ENCODE measurements at places on chromosomes 11 and 22.
A peak's percentile ranks its signal among the peaks of the same experiment; 100 is the strongest.

DNA sequence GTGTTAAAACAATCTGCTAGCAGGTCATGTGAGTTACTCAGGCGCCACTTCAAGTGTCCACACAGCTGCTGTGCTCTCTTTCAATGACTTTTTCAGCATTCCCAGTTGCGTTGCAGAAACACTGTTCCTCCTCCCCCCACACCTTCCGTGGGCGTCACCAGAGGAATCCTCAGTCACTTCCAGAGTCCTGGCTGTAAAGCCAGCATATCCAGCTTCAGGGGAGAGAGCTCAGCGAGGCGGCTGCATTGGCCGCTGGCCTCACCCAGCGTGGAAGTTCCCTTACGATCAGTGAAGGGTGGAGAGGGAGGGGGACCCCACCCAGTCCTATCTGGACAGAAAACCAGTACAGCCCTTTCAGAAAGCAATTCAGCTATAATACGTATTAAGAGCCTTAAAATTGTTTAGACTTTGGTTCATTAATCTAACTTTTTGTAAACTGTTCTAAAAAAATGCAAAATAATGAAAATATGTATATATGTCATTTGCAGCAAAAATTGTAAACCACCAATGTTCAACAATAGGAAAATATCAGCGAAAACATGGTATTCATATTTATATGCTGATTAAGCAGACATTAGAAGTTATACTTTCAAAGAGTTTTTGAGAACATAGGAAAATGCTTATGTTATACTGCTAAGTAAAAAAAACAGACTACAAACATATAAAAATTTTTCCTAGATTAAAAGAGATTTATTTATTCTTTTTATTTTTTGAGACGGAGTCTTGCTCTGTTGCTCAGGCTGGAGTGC lies 2.8 kb upstream of the ANO9 start:
- H3K36me3 ChIP-seq, result no peaks in the 10 kb centered on the region
- H3K27ac ChIP-seq, result no peak overlapping the region
- H3K4me3 ChIP-seq, result no peak overlapping the region
- peaks cover 19% of the 10 kb centered on the region for H3K4me1 ChIP-seq
- DNase-seq, result no peak

GRCh38 chr11:2701230-2701629 lies 1.4 kb upstream of the KCNQ1OT1 start:
- H3K4me3 ChIP-seq, result no peak overlapping the region
- no peaks in the 10 kb centered on the region for H3K36me3 ChIP-seq
- DNase-seq, result no peak
- no peaks in the 10 kb centered on the region for H3K4me1 ChIP-seq
- H3K27ac ChIP-seq, result no peak overlapping the region

- no peaks in the 10 kb centered on the region for H3K4me1 ChIP-seq
- no peaks in the 10 kb centered on the region for H3K36me3 ChIP-seq
- H3K27me3 ChIP-seq, result no peaks in the 10 kb centered on the region
These were observed 46.4 kb downstream of the RRP8 start for GRCh38 chr11:6557063-6557462.

GRCh38 chr11:122023614-122024250 lies 92.3 kb downstream of the BLID start:
- H3K27ac ChIP-seq, result no peak overlapping the region
- H3K27me3 ChIP-seq, result no peaks in the 10 kb centered on the region
- H3K4me1 ChIP-seq, result no peaks in the 10 kb centered on the region
- H3K4me3 ChIP-seq, result no peak overlapping the region
- DNase-seq, result no peak

DNA sequence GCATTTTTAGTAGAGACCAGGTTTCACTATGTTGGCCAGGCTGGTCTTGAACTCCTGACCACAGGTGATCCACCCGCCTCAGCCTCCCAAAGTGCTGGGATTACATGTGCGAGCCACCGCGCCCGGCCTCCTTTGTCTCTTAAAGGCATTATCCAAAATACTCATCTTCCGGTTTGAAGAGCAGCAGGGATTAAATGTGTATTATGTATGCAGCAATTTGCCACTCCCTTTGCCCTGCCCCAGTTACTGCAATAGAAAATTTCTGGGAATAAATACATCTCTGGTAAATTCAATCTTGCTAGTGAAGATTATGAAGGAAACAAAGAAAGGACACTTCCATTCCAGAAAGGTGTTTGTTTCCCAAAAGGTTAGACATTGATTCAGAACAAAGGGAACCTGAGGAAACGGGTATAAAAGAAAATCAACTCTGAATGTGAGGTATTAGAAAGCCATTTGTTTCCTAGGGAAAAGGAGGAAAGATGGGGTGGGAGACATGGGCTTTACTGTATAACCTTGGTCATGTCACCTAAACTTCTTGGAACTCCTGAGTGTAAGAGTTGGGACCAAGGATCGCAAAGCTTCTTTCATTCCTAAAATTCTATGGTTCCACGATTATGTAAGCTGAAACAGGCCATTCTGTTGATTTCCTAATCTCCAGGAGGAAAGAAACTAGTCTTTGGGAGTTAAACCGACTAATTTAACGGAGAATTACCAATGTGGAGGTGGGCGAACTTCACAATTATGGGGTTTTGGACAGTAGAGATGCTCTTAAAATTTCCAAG lies 959 bp upstream of the HIPK3 start:
- peak overlapping the region; percentile 98 for H3K27ac ChIP-seq
- no peak for DNase-seq
- H3K36me3 ChIP-seq, result no peaks in the 10 kb centered on the region
- H3K4me1 ChIP-seq, result no peaks in the 10 kb centered on the region
- peak overlapping the region; percentile 79 for H3K4me3 ChIP-seq
- H3K27me3 ChIP-seq, result no peaks in the 10 kb centered on the region

DNA sequence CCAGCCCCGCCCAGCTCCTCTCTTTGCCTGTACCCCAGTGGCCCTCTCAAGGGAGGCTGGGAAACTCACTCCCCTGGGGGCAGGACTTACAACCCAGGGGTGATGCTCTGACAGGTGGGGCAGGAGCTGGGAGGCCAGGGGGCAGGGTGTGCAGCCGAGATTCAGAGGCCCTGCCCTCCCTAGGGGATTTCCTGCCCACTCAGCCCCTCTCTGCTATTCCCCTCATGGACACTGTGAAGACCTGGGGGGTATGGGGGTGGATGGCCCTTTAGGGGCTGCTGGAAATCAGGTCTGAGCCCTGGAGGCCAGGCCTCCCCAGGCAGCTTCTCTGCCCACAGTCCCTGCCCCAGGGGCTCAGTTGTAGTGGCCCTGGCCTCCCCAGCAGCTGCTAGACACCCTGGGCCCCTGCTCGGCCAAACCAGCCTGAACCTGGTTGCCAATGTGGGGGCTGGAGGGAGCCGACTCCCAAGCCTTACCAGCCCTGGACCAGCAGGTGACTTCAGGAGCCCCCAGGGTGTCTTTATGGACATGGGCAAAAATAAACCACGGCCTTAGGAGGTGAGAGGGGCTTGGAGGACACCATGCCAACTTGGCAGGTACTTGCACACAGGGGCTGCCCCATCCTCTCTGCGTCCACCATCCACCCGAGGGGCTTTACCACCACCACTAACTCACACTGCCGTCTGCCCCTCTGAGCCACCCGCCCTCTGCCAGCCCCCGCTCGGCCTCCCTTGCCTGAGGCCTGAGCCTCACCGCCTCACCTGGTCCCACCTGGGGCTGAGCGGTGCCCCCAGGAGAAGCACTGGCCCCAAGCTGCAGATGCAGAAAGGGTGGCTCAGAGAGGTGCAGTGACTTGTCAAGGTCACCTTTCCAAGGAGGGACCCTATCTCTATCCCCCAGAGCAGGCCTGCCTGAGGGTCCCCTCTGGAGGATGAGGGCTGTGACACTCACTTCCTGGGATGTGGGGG lies 2.8 kb upstream of the PHLDA2 start:
- H3K4me1 ChIP-seq, result peaks cover 21% of the 10 kb centered on the region
- peaks cover 15% of the 10 kb centered on the region for H3K27me3 ChIP-seq
- H3K27ac ChIP-seq, result no peak overlapping the region
- no peak overlapping the region for H3K4me3 ChIP-seq
- no peaks in the 10 kb centered on the region for H3K36me3 ChIP-seq

- H3K27me3 ChIP-seq, result no peaks in the 10 kb centered on the region
- DNase-seq, result no peak
- no peak overlapping the region for H3K4me3 ChIP-seq
- no peaks in the 10 kb centered on the region for H3K36me3 ChIP-seq
- no peaks in the 10 kb centered on the region for H3K4me1 ChIP-seq
These were observed 10.7 kb upstream of the SEC14L6 start for GRCh38 chr22:30557243-30557642.

DNA sequence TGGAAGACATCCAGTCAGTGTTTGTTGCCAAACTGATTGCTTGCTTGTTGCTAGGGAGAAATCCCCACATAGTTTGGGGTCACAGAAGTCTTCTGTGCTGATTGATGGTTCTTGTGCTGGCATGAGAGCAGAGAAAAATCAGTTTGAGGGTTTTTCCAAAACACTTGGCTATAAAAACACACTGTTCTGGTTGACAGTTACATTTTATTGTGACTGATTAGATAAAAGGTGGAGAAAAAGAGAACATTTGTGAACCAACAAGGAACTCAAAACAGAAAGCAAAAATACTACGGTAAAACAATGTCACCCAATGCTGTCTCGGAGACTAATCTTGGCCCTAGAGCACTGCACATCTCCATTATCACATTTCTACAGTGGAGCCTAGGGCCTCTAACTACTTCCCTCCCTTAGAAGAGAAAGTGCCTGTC lies 14.4 kb upstream of the EIF4G2 start:
- H3K36me3 ChIP-seq, result no peaks in the 10 kb centered on the region
- 0 out of 2 replicates have a peak overlapping the region, but pooled peaks have one; percentile 45 for H3K27ac ChIP-seq
- DNase-seq, result peak; percentile 15
- no peaks in the 10 kb centered on the region for H3K27me3 ChIP-seq

DNA sequence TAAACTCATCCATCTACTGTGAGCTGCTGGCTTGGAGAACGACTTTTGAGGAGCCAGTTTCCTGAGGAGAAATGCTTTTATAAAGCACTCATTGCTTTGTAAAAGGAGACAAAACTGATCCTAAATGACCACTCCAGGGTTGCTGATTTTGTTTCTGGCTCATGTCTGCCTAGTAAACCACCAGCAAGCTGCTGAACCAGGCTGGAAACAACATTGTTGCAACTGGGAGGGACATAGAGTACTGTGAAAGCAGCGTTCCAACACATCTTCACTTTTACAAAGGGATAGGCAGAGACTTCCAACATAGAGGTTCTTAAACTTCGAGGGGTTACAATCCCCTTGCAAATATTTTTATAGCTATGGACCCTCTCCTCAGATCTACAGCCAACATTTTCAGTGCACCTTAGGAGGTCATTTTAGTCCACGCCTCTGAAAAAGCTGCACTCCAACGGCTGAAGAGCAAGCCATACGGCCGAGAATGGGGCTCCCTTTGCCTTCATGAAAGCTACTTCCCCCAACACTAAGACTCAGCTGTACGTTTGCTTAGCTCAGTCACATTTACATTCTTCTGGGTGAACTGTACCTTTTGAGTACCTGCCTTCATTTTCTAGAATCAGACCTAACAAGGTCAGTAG lies 54.7 kb downstream of the PANX1 start:
- H3K27me3 ChIP-seq, result no peaks in the 10 kb centered on the region
- H3K4me1 ChIP-seq, result peaks cover 9% of the 10 kb centered on the region
- H3K27ac ChIP-seq, result no peak overlapping the region
- no peak overlapping the region for H3K4me3 ChIP-seq
- DNase-seq, result no peak

GRCh38 chr11:85316967-85317366 lies 310.2 kb downstream of the DLG2 start:
- peaks cover 9% of the 10 kb centered on the region for H3K4me1 ChIP-seq
- H3K27me3 ChIP-seq, result no peaks in the 10 kb centered on the region
- peak; percentile 72 for DNase-seq
- no peak overlapping the region for H3K4me3 ChIP-seq

DNA sequence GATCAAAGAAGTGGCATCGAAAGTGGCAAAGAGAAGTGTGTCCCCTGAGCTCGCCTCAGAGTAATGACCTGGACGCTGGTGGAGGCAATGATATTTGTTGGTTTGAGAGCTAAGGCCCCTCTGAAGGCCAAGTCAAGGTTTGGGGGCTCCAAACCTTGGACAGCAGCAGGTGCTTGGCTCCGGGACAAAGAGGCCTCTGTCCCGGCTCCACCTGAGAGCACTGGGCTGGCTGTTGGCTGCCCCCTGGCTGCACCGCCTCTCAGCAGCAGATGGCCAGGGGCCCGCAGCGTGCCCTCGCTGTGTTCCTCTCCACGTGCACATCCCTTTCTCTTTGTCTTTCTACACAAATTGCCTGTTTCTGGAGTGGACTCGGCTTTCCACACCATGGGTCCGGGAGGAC lies 301.3 kb downstream of the NTM start:
- no peak for DNase-seq
- H3K27me3 ChIP-seq, result no peaks in the 10 kb centered on the region
- no peak overlapping the region for H3K4me3 ChIP-seq
- H3K27ac ChIP-seq, result no peak overlapping the region
- no peaks in the 10 kb centered on the region for H3K4me1 ChIP-seq

GRCh38 chr22:43014316-43014868 lies 557 bp downstream of the PACSIN2 start:
- peak overlapping the region; percentile 97 for H3K4me3 ChIP-seq
- no peaks in the 10 kb centered on the region for H3K4me1 ChIP-seq
- no peak for DNase-seq
- H3K27me3 ChIP-seq, result no peaks in the 10 kb centered on the region
- H3K36me3 ChIP-seq, result no peaks in the 10 kb centered on the region
- peak overlapping the region; percentile 68 for H3K27ac ChIP-seq

- 0 out of 2 replicates have a peak, but pooled peaks cover 7% of the 10 kb centered on the region for H3K36me3 ChIP-seq
- DNase-seq, result no peak
- H3K4me3 ChIP-seq, result peak overlapping the region; percentile 86
- peak overlapping the region; percentile 89 for H3K27ac ChIP-seq
- H3K27me3 ChIP-seq, result no peaks in the 10 kb centered on the region
These were observed 1.6 kb downstream of the JOSD1 start for GRCh38 chr22:38699143-38699542.

DNA sequence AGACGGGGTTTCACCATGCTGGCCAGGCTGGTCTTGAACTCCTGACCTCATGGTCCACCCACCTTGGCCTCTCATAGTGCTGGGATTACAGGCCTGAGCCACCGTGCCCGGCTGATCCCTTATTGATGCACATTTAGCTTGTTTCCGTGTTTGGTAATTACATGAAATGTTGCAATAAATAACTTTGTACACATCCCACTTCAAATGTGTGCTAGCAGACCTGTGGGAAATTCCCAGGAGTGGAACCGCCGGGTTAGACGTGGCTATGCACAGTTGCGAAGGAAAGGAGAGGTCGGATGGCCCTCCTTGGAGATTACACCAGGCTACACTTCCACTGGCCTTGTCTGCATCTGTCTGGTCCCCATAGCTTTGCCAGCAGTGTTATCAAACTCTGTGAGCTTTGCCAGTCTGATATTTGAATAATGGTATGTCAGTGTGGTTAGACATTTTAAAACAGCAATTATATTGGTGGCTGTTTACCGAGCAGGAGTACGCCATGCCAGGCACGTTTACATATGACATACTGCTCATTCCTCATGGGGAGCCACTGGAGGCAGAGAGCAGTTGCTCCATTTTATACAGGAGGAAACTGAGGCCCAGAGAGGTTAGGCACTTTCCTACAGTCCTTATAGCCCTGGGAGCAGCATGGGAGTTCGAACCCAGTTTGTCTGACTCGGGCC lies 27.2 kb upstream of the SYT7 start:
- DNase-seq, result no peak
- no peaks in the 10 kb centered on the region for H3K27me3 ChIP-seq
- no peak overlapping the region for H3K27ac ChIP-seq
- H3K4me1 ChIP-seq, result no peaks in the 10 kb centered on the region
- H3K36me3 ChIP-seq, result no peaks in the 10 kb centered on the region
- no peak overlapping the region for H3K4me3 ChIP-seq

GRCh38 chr22:20741634-20742581 lies 32.0 kb upstream of the SERPIND1 start:
- H3K27me3 ChIP-seq, result no peaks in the 10 kb centered on the region
- H3K36me3 ChIP-seq, result peaks cover 7% of the 10 kb centered on the region
- H3K4me3 ChIP-seq, result no peak overlapping the region
- DNase-seq, result no peak
- H3K27ac ChIP-seq, result no peak overlapping the region
